ENCODE measurements at places on chromosomes 16 and 17.

DNA sequence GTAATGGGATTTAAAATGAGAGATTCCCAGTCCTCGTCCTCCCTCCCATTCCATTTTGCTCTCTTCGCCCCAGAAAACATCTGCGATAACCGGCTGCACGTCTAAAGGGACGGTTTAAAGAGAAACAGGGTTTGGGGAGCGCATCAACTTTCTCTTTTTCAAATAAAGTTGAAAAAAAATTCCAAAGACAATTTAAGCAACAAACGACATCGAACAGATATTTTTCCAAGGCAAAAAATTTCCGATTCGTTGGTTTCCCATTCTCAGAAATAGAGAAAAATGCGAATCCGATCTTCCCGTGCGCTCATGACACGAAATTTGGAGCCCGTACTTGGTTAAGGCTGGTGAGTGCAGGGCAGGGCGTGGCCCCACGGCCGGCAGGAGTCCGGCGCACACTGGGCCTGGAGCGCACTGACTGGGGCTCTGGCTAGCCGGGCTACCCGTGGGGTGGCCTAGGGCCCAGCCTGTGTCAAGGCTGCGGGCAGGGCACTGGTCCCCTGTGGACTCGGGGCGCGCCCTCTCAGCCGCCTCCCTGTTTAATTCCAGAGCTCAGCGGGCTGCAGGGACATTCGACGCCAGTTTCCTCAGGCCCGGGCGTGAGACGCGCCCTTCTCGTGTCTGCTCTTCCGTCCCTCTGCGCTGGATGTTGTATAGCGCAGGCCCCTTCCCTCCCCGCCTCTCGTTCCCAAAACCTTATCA is 17.9 kb upstream of the ZFHX3 start:
- no peak for DNase-seq

DNA sequence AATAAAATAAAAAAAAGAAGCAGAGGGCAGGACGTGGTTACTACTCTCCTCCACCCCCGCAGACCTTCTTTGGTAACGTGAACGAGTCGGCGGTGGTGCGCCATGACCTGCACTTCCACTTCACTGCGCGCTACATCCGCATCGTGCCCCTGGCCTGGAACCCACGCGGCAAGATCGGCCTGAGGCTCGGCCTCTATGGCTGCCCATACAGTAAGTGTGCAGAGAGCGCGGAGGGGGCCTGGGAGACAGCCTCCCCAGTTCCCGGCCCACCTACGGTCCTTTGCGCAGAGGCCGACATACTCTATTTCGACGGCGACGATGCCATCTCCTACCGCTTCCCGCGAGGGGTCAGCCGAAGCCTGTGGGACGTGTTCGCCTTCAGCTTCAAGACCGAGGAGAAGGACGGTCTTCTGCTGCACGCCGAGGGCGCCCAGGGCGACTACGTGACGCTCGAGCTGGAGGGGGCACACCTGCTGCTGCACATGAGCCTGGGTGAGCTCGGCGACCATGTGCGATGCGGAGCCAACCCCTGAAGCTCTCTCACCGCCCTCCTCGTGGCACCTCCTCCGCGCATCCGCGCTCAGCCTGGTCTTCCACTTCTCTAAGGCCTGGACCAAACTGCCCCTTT is 2.7 kb downstream of the CNTNAP1 start:
- DNase-seq, result no peak

GRCh38 chr17:19726631-19727376 is 10.4 kb upstream of the SLC47A2 start:
- DNase-seq, result no peak

DNA sequence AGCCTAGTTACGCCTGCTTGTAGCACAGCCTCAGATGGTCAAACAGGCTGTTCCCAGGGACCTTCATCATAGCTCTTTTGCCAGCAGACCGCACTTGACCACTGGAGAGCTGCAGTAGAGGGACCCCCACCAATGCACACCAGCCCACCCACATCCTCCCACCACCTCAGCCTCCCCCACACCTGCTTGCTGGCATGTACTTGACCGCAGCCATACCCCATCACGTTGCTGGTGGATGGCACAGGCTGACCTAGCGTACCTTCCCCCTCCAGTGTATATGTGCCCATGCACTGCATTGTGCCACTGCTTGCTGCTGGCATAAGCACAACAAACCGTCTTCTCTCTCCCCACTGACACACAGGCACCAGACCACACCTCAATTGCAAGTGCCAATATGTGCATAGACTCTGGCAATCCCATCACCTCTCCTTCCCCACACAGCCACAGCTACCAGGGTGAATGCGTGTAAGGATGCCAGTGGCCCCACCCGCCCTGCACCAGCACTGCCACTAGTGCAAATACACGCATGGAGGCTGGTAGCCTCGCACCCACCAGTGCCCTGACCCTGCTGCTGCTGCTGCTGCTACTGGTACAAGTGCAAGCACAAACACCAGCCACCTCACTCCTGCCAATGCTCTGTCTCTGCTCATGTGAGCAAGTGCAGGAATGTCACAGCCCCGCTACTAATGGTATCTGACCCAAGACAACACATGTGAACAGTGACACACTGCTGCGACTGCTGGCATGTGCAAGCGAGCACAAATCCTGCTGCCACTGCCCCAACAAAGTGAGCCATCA is 1377.6 kb downstream of the CDH11 start:
- no peak for DNase-seq

- DNase-seq, result no peak
These were observed 73.0 kb upstream of the NKD1 start for GRCh38 chr16:50475170-50475569.

DNA sequence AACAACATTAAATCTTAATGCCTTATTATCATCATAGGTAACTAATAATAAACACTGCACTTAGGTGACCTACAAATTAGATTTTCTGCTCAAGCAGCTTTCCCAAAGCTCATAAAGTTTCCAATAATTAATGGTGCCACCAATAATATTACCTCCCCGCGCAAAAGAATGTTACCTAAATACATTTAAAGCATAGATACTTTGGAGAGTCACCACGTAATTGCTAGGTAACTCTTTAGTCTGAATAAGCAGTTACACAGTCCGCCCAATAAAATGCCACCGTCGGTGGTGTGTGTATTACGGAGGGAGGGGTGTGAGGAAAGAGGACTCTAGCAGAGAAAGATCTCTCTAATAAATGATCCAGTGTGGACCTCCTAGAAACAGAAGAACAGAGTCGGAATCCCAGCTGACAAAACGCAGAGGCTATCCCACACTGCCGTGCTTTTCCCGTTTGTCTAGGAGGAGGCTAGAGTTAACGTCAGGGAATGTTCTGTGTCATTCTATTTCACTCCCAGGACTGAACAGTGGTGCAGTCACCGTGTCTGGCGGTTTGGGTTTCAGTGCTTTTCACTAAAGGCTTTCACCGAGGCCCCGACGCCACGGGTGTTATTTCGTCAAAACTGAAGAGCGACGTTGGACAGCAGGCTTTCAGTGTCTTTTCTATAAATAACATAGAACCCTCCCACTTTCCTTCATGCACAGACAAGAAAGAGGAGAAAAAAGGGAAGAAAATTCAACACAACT is 630 bp downstream of the RNFT1 start:
- no peak for DNase-seq

- no peak for DNase-seq
These were observed 2.7 kb upstream of the HSD11B2 start for GRCh38 chr16:67428146-67428731.

DNA sequence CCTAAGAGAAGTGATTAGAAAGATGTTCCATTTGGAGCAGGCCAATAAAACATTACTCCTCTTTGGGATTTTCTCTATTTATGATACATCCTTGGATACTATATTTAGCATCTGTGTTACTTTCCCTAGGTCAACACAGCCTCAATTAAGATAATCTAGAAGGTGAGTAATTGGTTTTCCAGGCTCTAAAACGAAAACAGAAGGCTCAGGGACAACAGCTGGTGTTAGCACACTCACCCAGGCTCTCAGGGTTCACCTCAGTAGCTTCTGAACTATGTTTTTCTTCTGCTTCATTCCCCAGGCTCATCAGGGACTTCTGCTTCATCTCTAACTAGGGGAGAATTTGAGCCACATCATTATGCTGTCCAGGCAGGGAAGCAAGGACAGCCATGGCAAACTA is 76.6 kb downstream of the ZZEF1 start:
- no peak for DNase-seq

DNA sequence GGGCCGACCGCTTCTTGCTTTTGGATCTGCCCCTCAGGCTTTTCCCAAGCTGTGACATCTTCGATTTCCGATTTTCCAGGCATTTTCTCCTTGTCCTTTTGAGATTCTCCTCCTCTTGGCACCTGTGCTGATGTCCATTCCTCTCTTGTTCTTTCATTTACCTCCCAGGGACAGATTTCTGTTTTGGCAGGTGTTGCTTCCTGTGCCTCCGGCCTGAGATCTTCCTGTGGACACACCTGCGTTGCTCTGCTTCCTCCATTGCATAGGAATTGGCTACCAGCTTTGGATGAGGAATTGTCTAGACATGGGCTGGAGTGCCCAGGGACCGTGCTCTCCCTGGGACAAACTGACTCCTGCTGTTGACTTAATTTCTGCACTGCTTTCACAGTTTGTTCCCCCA is 15.1 kb downstream of the GPR179 start:
- no peak for DNase-seq

DNA sequence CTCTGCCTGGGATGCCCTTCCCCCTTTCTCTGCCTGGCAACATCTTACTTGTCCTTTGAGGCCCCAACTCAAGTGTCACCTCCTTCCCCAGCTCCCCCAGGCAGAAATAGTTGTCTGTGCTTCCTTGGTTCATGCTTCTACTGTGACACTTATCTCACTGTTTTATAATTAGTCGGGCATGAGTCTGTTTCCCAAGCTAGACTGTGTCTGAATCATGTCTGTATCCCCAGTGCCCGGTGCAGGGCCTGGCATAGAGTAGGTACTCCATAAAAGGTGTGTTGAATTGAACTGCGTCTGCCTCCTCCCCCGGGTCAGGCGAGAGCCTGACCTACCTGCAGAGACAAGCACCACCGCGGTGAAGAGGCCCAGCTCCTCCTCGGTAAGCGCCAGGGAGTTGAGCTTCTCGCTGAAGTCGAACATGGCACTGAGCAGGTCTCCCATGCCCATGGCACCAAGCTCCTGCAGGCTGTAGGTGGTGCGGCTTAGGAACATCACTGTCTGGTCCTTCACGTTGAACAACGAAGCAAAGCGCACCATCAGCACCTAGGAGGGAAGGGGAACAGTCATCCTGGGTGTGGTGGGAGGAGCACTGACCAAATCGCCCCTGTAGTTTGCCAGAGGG is 6.7 kb downstream of the NR1D1 start:
- no peak for DNase-seq

DNA sequence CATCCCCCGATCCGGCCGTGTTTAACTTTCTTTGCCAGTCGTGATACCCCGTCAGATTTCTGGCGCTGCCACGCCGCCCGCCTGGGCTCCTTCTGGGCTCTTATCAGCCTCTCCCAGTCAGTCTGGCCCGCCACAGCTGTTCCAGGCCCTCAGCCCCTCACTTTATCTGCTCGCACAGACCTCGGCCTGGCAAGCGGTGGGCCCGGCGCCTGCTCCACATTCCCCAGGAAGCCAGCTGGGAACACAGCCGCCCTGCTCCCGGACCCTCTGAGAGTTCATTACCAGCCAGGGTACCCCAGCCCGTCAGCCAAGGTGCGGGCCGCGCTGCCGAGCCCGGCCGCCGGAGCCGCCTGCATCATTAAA is 157.5 kb downstream of the ZNF423 start:
- no peak for DNase-seq
